ENCODE measurements at places on chromosomes 12 and 14. TPM values are rescaled to one million over a fixed set of nuclear protein-coding genes. Genes with fewer than 3 reads are reported as not detected.
A peak's percentile ranks its signal among the peaks of the same experiment; 100 is the strongest.

Gene GPR162
- total RNA-seq = not detected

Gene OASL
- total RNA-seq = 7.2 TPM

Gene PTPN6
- 189 TPM for total RNA-seq

Gene CLEC4A
- 2.1 TPM for total RNA-seq

- DNase-seq = no peak
Observed at GRCh38 chr12:40208707-40209446, 15.9 kb upstream of the LRRK2 start.

GRCh38 chr12:12985817-12986408 is 14.2 kb downstream of the HEBP1 start:
- no peak for DNase-seq

DNA sequence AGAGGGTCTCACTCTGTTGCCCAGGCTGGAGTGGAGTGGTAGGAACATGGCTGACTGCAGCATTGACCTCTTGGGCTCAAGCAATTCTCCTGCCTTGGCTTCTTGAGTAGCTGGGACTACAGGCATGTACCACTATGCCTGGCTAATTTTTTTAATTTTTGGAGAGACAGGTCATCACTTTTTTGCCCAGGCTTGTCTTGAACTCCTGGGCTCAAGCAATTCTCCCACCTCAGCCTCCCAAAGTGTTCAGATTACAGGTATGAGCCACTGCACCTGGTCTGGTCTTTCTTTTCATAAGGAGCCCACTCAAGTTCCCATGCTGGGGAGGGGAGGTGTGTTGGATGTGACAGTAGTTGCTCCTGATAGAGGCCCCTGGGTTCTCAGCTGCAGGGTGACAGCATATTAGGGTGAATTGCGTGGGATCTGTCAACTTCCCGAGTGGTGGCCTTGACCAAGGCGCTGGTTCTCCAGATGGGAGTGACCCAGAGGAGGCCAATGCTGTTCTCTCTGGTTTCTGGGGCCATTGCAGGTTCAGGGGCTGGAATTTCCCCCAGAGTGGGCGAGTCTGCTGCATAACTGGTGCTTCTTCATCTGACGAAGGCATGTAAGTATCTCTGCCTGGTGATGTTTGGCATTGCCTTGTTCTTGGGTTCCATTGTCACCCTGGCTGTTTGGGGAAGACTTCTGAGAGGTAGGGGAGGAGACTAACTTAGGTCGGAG is 52.4 kb upstream of the ESRRB start:
- DNase-seq = no peak

DNA sequence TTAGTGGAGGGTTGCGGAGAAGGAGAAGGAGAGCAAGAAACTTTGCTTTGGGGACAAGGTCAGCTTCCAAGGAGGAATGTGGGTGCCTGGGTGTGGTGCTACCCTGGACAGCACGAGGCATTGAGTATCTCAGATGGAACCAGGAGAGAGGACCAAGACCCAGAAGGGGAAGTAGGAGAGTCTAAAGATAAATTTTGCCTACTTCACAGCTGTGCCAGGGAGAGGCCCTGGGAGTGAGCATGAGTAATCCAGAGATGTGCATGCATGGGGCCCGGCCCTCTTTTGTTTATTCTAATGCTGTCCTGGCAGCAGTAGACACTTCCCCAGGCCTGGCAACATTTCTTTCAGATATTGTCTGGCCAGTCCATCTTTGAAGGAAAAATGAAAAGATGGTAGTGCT is 49.5 kb upstream of the GNPNAT1 start:
- DNase-seq = no peak

- DNase-seq = no peak
Observed at GRCh38 chr14:68225321-68225720, 405.7 kb downstream of the RAD51B start.

- DNase-seq = peak; percentile 63
Observed at GRCh38 chr12:32025906-32026305, 66.7 kb downstream of the RESF1 start.

Data from CD4-positive, alpha-beta memory T cell (primary cell).